ENCODE measurements at places on chromosomes 7 and 10.

DNA sequence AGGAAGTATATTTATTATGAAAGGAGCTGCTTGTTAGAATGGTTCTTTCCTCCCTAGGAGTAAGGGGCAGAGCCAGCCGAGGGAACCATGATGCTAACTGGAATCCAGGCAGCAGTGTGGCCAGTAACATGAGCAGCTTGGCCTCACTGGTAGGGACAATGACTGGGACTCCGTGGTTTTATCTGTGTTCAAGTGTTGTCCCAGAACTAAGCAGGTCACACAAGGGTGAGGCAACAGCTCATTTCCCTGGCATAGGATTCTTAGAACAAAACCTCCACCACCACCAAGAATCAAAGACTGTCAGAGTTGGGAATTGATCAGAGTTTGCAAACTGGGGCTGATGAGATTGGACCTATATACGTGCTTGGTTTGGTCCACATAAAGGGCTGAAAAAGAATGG is 138.9 kb upstream of the COBL start:
- no peak for DNase-seq

DNA sequence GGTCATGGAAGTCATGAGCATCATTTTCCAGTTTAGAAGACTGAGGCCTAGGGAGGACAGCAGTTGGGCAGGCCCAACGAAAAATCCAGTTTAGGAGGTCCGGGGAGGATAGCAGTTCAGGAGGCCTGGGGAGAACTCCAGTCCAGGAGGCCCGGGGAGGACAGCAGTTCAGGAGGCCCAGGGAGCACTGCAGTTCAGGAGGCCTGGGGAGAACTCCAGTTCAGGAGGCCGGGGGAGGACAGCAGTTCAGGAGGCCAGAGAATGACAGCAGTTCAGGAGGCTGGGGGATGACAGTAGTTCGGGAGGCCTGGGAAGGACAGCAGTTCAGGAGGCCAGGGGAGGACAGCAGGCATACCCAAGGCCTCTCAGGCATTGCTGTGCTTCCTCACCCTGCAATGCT is 453.4 kb downstream of the LRMDA start:
- no peak for DNase-seq

DNA sequence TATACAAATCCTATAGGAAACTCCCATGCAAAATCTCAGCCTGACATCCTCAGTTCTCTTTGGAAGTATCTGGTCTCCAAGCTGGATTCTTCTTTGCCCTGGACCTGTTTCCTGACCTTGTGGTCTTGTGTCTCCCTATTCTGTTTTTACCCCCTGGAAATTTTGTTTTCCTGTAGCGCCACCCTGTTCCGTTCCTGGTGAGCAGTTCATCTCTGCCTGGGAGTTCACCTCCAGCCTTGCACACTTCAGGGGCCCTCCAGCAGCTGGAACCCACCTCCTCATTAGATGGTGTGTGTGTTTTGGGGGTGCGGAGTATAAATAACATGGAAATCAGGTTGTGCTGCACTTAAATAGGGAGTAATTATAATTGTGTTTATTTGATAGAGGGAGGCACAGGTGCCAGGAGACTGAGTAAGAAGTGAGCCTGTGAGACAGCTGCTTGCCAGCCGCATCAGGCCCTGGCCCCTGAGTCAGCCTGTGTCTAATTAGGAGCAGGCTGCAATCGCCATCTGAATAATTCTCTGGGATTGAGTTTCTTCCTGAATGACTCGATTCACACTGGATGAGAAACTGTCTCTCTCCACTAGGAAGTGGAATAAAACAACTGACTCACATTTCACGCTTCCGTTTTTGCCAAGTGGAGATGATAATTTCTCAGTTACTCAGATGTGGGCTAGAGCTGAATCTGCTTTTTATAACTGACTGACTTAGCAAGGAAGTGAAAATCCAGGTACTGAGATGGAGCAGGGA is 69.4 kb upstream of the HECTD2 start:
- no peak for DNase-seq

GRCh38 chr7:111762211-111762610 is 199.9 kb upstream of the IMMP2L start:
- DNase-seq, result no peak

DNA sequence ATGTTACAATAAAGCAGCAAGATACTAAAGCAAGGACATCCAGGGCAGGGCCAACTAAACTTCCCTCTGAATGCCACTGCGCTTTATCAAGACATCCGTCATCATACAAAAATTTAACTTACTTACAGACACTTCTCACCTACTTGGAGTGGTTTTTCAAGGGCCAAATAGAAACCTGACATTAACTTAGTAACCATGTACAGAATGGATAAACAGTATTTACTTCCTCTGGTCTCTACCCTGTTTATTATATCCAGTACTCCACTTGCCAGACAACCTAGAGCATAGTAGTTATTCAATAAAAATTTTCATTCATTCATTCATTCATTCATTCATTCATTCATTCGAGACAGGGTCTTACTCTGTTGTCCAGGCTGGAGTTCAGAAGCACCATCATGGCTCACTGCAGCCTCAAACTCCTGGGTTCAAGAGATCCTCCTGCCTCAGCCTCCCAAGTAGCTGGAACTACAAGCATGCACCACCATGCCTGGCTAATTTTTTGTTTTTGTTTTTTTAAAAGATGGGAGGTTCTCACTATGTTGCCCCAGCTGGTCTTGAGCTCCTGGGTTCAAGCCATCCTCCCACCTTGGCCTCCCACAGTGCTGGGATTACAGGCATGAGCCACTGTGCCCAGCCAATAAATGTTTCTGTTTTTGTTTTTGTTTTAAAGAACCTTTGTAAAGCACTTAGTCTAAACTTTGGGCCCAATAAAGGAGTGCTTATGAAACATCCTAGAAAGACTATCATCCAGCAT is 19.0 kb downstream of the SMURF1 start:
- DNase-seq, result no peak

- no peak for DNase-seq
Observed at GRCh38 chr7:113812591-113813255, 106.1 kb downstream of the PPP1R3A start.

DNA sequence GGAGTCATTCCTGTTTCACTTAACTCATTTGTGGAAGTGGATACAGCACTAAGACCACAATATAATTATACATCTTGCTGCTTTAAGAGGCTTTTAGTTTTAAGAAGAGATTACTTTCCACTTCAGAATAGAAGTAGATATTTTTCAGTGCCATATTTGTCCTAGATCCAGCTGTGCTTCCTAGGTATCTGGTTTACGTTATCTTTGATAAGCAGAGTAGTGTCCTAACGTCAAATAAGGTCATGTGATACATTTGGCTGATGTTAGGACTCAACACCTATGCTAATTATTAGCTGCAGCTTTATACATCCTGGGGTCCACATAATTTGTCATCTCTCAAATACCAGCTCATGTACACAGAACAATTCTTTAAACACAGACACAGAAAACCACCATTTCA is 196.2 kb upstream of the SMIM30 start:
- DNase-seq, result no peak

DNA sequence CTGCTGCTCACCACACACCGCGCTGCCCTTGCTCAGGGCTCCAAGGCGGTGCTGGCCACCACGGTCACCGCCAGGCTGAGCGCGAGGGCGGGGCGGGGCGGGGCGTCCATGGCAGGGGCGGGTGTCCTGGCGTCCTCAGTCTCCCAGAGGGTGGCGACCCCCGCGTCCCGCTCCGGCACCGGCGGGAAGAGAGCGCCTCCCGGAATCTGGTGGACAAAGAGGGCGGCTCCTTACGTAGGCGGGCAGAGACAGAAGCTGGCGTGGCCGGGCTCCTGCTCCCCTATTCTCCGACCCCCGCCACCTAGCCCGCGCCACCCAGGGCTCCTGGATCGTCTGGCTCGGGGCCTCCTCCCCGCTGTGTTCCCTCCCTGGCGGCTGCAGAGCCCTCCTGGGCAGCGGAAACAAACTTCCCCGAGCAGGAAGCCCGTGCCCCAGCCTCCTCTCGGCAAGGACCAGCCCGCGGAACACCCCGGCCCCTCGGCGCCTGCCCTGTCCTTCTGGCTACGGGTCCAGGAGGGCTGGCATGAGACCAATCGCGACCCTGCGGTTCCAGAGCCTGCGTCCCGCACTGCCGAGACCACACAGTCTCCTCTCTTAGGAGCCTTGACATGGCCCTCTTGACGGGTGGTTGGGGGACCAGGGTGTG is 133.8 kb upstream of the ZNF92 start:
- peak; percentile 17 for DNase-seq

GRCh38 chr10:113562069-113562468 is 9.2 kb downstream of the HABP2 start:
- DNase-seq, result no peak

- peak; percentile 46 for DNase-seq
Observed at GRCh38 chr10:43407148-43407575, 1.8 kb downstream of the HNRNPF start.

- no peak for DNase-seq
Observed at GRCh38 chr10:15558136-15558535, 161.6 kb downstream of the ITGA8 start.

- DNase-seq, result no peak
Observed at GRCh38 chr10:84269773-84270172, 24.9 kb downstream of the RGR start.

GRCh38 chr10:119342335-119342734 is 135.0 kb downstream of the GRK5 start:
- no peak for DNase-seq

DNA sequence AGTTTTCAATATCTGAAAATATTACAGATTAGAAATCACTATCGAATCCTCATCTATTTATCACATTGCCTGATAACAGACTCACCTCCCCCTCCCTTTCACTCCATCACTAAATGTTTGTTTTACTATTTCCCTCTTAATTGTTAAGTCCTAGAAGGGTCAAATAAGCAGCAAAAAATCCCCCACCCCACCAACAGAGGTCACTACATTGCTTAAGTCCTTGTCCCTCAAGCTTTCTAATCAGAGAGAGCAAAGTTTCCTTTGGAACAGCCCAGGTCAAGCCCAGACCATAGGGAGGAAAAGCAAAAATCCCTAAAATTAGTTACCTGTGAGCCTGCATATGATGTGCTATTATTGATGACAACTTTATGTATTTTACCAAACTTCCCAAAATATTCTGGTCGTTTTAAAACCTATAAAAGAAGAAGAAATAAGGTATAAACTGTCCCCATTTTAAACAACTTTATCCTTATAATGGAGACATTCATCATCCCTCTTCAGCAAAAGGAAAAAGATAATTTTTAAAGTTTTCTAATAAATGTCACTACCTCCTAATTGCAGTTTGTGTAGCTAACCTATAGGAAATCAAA is 95.0 kb downstream of the CNOT4 start:
- DNase-seq, result no peak

Data from activated gamma-delta T cell (primary cell).